Neural crest cell (in vitro differentiated cells): ENCODE measurements at places on chromosomes 12 and 14.

GRCh38 chr14:44960146-44960545 is 1.6 kb downstream of the KLHL28 start:
- no peak for DNase-seq

GRCh38 chr12:70733385-70733784 is 96.2 kb upstream of the PTPRB start:
- DNase-seq, result peak; percentile 16

DNA sequence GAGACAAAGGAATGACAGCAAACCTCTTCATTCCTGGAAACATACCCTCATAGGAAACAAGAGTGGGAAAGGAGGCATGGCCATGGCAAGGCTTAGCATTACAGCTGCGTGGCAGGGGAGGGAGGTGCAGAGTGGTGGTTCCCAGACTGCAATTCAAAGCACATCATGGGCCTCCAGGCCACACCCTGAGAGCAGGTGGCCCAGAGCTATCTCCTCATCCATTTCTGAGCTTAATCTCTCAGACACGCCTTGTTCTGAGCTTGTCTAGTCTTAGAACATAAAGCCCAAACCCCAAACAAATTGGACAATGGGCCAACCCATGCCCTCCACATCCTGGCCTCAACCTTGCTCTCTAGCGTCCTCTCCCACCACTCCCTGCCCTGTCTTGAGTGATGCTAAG is 5.9 kb upstream of the KRT3 start:
- DNase-seq, result no peak

DNA sequence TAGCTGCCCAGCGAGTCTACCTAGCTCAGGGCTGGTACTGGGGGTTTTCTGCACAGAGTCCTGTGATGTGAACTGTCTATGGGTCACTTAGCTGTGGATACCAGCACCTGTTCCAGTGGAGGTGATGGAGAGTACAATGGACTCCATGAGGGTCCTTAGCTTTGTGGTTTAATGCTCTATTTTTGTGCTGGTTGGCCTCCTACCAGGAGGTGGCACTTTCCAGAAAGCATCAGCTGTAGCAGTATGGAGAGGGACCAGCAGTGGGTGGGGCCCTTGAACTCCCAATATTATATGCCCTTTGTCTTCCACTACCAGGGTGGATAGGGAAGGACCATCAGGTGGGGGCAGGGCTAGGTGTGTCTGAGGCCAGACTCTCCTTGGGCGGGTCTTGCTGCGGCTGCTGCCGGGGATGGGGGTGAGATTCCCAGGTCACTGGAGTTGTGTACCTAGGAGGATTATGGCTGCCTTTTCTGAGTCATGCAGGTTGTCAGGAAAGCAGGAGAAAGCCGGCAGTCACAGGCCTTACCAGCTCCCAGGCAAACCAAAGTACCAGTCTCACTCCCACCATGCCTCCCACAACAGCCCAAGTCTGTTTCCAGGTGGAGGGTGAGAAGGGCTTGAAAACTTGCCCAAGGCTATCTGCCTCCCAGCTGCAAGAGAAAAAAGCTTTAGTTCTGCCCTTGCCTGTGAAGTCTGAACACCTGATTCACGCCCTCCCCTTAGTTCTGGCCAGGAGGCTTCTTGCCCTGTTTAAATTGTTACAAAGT is 163.0 kb upstream of the NUDT4 start:
- no peak for DNase-seq

- DNase-seq, result no peak
Measured at GRCh38 chr12:106174876-106175275, 36.1 kb upstream of the NUAK1 start.

DNA sequence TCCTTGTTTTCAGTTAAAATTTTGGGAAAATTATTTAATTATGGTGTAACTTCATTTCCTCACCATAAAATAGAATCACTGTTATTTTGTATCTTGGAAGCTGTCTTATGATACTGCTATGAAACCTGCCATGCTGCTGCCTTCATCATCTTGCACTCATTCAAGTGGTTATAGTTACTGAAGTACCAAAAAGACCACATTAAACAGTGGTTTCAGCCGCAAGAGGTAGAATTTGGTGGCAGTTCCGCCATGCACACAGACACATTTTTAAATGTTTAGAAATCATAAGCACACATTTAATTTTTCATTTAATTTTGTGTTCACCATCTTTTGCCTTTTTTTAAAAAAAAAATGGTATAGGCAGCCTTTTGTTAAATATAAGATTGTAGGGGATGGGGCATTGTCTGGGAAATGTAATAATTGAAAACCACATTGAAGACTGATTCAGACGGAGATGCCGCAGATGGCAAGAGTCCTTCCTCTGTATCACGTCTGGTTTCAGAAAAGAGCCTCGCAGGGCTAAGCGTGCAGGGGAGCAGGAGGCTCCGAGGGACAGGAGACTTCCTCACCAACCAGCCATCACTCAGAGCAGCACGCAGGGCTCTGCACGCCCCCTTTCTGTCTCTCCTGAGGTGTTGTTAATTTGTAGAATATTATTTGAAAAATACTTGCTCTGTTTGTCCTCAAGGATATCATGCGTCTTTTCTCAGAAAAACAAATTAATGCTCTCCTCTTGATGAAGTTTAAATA is 115.2 kb upstream of the PELI2 start:
- DNase-seq, result no peak

GRCh38 chr14:89721956-89722355 is 232.6 kb downstream of the EFCAB11 start:
- DNase-seq, result no peak

DNA sequence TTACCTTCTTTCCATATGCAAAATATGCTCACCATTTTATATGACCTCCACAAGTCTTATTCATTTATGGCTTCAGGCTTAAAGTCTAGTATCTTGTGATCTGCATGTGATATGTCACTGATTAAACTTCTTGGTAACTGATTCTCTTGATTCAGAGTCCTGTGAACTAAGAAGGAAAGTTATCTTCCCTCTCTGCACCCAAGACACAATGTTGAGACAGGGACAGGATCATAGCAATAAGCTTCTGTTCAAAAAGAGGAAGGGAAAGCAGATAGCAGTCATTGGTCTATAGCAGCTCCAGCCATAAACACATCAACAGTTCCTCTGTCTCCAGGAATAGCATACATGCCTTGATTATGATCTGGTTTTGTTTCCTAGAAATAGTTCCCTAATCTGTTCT is 103.1 kb downstream of the UNC79 start:
- no peak for DNase-seq

GRCh38 chr12:126607867-126608266 is 1542.6 kb downstream of the AACS start:
- no peak for DNase-seq

- no peak for DNase-seq
Measured at GRCh38 chr14:37215345-37215744, 17.6 kb downstream of the MIPOL1 start.

DNA sequence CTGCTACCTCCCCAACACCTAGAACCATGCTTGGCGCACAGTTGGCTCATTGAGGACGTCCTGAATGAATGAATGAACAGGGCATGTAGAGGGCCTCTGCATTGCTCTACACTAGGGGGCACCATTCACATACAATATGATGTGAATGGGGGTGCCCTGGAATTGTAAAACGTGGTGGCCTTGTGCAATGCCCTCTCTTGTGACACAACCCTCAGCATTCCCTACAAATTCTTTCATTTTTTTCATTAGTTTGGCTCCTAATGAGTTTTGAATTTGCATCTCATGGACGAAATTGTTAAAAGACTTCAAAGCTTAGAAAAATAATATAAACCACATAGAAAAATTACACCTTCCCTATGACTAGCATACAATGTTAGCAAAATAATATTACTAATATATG is 2.3 kb upstream of the DIO2 start:
- DNase-seq, result no peak

- no peak for DNase-seq
Measured at GRCh38 chr12:115370207-115370606, 686.2 kb upstream of the TBX3 start.

- DNase-seq, result no peak
Measured at GRCh38 chr12:124632519-124632984, 65.1 kb upstream of the NCOR2 start.

DNA sequence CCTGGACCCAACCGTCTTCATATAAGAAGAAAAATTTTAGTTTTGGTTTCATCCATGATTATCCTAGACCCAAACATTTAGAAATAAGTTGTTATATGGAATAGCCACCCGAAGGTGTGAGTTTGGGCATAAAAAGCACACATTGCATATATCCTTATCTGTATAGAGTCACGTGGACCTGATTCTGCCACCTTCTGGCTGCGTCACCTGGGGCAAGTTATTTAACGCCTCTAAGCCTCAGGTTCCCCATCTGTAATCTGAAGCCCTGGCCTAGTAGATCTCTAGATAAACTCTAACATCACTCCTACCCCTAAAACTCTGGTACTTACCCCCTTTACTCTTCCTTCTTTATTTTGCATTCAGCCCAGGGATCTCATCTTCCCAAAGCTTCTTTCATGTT is 14.3 kb upstream of the KRT5 start:
- no peak for DNase-seq

DNA sequence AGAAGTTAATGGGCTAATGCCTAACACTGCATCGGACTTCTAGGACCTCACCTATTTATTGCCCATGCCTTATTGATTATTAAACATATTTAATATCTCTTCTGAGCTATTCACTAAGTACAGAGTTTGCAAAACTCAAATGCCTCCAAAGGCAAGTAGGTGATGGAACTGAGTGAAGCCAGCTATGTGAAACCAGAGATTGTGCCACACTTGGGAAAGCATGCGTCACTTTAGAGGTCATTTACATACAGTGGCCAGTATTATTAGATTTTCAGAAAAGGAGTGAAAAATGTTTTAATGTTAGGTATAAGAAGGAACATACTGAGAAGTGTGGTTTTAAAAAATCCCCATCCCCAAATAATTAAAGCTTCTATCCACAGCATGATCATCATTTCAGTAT is 27.7 kb downstream of the PDE6H start:
- no peak for DNase-seq

DNA sequence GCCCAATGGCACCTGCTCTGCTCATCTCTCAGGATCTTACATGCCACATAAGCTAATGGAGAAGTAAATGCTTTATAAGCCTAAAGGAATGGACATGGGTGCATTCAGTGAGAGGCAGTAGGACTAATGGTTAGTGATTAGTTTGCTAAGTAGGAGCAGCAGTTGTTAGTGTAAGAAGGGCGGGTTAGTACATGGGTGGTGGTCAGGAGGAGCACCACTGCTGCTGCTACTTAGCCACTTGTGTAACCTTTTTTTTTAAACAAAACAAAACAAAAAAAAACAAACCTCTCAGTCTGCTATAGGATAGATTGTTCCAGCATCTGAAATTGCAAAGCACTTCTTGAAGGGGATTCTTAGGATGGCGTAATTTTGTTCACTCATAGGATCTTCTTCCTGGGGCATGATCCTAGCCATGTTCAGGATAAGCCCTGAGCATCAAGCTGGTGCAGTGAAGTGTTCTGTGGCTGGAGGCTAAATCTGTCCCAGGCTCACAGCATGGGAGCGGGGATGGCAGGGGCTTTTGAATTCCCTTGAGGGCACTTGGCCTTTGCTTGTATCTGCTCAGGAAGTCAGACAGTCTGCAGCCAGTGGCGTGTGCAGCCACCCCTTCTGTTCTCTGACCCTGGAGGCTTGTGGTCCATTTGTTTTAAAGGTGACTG is 63.6 kb downstream of the CHST11 start:
- no peak for DNase-seq

- DNase-seq, result no peak
Measured at GRCh38 chr12:62776997-62777396, 158.0 kb downstream of the PPM1H start.

DNA sequence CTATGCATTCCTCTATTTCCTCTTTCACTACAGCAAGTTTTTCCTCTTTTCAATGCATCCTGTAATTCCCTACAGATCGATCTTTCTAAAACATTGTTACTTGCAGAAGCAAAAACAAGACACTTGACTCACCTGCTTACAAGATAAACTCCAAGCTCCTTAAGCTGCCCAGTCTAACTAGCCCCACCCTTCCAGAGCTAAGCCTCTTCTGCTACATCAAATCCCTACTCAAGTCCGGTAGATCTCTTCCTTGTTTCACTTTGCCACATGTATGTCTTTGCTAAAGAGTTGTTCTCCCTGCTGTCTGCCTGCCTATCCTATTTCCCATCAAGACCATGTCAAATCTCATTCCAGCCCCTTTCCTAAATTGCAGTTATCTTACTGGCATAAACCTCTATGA is 724.8 kb downstream of the C12orf50 start:
- no peak for DNase-seq

GRCh38 chr12:15423629-15424028 is 101.3 kb downstream of the PTPRO start:
- no peak for DNase-seq

GRCh38 chr14:103538291-103539055 is 9.5 kb downstream of the TRMT61A start:
- DNase-seq, result no peak

GRCh38 chr12:75509621-75510020 is 1.8 kb downstream of the KRR1 start:
- DNase-seq, result no peak

DNA sequence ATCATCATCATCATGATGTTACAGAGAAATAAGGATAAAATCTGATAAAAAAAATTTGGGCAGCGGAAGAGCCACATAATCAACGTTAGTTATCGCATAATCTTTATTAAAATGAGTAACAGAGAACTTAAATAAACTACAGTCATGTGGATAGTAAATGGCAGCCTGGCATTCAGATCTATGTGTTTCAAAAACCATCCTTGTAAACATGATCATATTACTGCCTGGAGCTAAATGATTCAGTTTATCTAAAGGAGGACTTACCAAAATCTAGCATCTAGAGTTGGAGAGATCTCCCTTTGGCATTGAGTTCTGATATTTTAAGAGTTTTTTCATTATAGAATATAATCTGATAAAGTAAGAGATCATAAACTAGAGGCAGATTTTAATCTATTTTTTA is 200.1 kb upstream of the MGAT4C start:
- DNase-seq, result no peak

- no peak for DNase-seq
Measured at GRCh38 chr12:87021400-87021799, 765.2 kb upstream of the MGAT4C start.

DNA sequence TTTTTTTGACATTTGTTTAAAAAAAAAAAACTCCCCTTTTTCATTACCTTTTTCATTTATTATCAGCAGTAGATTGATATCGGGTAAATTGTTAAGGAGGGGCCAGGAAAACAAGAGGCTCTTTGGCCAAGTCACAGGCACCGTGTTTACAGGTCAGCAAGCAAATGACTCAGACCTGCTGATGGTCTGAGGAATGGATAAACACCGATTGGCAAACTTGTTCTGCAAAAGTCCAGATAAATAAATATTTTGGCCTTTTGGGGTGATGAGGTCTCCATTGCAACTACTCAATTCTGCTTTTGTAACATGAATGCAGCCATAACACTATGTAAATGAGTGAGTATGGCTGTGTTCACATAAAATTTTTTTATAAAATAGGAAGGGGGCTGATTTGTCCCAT is 94.0 kb downstream of the RPS29 start:
- DNase-seq, result no peak
